ENCODE measurements at places on chromosomes 3 and 15.

GRCh38 chr3:167776066-167776685 is 40.7 kb downstream of the SERPINI1 start:
- no peak for DNase-seq

DNA sequence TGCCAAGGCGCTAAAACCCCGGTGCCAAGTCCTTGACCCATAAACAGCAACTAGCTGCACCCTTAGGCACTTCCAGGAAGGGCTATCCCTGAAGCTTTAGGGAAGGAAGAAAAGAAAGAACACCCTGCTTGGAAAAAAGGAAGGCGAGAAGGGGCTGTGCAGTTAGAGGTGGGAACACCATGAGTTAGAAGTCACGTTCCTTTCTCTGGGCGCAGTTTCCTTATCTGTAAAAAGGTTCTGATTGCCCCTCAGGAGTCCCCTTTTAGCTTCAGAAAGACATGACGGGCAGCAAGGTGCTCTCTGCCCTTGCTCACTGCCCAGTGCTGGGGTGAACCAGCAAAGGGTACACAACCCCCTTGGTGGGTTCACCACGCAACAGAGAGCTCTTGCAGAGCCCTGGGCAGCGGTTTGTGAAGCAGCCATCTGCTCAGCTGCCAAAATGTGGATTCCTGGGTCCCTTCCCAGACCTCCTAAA is 798 bp downstream of the GCHFR start:
- no peak for DNase-seq

DNA sequence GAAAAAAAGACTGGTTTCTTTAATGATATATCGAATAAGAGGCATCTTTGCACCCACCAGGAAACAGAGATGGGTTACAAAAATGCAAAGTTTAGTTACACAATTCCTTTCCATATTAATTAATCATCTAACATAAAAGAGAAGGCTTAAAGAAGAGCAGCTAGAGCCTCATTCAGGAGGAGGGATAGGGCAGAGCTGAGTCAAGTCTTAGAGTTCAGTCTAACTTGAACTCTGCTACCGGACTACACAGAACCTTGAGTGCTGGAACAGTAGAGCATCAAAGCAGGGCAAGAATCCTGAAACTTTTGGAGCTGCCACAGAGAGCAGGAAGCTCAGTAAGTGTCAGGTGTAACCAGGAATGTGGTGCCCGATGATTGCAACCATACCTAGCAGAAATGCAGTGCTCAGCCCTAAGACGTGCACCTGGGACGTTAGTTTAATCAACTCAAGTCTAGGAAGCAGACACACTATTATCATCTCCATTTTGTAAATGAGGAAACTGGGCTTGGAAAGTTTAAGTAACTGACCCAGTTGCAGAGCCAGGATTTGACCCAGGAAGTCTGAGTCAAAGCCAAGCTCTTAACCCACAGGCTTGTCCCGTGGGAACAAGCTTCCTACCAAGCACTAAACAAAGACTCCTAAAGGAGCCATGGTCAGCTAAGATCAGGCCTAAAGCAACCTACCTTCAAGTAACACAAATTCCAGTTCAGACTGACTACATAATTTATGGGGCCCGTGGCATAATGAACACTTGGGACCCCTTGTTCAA is 187.4 kb downstream of the FOXP1 start:
- peak; percentile 77 for DNase-seq

- DNase-seq = peak; percentile 78
These were observed 129.9 kb downstream of the RORA start for GRCh38 chr15:61099020-61099810.

GRCh38 chr3:66629150-66629981 is 128.5 kb upstream of the LRIG1 start:
- no peak for DNase-seq

DNA sequence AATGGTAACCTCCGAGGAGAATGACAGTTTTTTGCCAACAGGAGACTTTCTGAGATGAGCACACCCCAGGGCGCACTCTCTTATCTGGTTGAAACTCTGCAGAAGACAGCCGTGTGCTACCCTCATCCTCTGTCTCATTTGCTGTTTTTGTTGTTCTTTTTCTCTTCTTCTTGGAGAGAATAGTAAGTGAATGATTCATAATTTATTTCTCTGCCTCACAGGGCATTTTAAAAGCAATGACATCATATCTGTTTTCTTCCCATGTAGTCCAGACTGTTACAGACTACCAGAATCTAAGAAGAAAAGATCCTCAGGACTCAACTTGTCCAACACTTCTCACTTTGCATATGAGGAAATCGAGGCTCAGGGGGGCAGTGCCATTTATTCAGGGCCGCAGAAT is 771.1 kb upstream of the GRM7 start:
- no peak for DNase-seq

- no peak for DNase-seq
These were observed 483.6 kb downstream of the GBE1 start for GRCh38 chr3:81277853-81278252.

DNA sequence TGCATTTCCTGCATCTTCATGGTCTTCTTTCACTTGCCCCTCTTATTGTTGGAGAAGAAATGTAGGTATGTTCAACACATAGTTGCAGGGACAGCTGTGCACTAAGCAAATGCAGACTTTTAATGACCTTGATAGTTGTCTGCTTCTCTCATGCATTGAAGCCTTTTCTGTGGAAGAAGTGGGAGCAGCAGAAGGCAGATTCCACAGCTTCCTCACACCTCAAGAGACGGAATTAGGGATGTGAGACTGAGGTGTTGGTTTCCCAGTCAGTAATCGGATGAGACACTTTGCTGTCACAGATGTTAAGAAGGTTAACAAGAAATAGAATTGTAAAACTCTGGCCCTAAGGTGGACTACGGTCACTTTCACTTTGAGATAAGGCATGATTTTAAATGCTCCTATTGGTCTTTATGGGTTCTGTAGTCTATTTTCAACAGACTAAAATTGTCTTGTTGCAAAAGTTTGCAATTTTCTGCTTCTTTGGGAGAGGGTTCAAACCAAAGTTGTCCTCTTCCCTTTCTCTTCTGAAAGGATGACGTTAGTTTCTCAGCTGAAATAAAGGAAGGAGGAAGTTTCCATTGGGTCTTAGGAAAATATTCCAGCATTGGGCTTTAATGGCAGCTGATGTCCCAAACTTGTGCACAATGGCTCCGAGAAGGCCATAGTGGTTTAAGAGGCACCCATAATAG is 117.4 kb downstream of the LPP start:
- no peak for DNase-seq

DNA sequence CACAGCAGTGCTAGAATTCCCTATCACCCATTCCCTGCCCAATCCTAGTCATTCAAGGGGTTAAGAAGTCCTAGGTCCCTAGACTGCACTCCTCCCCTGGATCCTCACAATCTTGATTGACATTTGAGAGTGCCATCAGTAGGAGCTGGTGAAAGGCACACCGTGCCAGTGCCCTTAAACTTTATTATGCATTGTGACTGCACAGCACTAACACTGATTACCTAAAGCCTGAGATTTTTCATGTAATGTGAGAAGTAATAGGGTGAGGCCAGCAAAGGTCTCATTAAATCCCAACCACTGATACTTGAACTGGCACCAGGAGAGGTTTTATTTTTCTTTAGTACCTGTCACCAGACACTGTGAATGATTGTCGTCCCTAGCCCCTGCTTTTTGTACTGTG is 16.3 kb downstream of the GXYLT2 start:
- no peak for DNase-seq

- DNase-seq = no peak
These were observed 72.7 kb upstream of the CHRNA7 start for GRCh38 chr15:31957581-31957980.

DNA sequence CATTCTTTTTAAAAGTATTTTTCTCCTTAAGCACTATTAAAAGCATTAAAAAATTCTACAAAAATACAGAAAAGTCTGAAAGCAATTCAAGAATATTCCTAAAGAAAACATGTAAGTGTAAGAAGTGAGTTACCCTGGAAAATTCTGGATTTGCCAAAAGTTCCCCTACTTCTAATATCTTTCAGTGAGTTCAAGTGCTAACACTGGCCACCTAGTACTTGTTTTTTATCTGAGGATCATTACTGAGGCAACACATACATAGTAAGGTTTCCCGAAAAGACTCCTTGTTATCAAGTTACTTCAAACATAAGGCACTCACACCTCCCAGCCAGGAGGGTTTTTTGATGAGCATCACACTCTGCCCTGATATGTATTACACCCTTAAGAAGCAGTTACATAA is 158.4 kb downstream of the TIGIT start:
- DNase-seq = no peak

DNA sequence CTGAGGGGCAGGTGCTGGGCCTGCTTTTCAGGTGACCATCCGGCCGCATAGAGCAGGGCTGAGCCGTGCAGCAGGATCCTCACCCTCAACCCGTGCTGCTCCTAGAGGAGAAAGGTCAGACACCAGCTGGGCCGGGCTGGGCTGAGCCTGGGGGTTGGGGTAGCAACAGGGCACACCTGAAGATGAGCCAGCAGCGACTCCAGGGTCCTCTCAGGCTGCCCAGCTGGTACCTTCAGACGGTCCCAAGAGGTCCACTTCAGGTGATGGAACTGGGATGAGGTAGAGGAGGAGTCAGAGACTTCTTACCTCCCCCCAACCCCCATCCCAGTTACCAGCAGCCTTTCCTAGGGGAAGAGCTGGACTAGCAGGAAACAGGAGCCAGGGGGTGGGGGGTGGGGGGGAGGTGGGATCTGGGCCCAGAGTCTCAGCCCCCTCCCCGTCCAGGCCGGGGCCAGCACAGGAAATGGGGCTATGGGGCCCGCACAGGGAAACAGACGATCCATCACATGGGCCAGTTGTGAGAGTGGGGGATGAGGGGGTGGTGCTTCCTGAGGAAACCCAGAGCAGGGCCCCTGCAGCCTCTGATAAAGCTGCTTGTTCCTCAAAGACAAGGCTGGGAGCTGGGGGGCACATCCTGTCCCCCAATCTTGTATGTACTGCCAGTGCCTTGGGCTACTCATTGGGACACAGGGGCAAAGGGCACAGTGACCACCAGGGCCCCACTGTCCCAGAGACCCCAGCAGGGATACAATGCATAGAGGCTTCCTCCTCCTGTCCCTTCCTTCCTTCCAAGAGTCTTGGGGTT is 3.0 kb downstream of the INKA1 start:
- no peak for DNase-seq

DNA sequence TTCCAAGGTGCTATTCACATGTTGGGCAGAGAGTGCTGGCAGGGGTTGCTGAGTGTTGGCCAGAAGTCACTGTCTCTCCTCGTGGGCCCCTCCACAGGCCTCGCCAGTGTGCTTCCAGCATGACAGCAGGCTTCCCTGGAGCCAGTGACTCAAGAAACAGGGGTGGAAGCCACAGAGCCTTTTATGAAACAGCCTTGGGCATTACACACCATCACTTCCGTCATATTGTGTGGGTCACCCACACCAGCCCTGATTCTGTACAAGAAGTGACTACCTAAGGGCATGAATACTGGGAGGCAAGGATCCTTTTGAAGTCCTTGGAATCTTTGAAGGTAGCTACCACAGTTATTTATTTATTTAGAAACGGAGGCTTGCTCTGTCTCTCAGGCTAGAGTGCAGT is 177.6 kb upstream of the UBE3A start:
- DNase-seq = no peak

DNA sequence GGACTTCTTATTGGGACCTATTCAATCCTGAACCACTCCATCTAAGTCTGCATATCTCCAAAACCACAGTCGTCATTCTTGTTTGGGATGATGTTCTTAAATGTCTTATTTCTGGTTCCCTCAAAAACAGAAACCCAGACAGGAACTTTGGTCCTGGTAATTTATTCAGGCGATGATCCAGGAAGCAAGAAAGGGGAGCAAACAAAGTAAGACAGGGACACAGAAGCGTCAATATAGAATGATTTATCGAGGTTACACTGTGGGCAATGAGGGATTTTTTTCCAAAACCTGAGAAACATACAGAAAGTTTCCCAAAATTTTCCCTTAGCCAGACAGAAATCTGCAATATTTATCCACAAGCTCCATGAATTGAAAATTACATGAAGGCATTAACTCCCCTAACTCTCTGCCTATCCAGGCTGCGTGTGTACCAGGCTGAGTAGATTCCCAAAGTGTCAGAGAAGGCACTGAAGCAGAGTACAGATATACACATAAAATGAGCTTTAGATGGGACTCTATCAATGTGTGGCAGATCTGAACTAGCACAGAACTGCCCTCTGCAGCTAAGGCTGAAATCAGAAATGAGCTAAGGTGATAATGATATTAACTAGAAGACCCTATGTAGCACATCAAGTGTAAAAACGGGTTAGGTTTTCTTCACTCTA is 43.2 kb downstream of the TP63 start:
- DNase-seq = no peak

DNA sequence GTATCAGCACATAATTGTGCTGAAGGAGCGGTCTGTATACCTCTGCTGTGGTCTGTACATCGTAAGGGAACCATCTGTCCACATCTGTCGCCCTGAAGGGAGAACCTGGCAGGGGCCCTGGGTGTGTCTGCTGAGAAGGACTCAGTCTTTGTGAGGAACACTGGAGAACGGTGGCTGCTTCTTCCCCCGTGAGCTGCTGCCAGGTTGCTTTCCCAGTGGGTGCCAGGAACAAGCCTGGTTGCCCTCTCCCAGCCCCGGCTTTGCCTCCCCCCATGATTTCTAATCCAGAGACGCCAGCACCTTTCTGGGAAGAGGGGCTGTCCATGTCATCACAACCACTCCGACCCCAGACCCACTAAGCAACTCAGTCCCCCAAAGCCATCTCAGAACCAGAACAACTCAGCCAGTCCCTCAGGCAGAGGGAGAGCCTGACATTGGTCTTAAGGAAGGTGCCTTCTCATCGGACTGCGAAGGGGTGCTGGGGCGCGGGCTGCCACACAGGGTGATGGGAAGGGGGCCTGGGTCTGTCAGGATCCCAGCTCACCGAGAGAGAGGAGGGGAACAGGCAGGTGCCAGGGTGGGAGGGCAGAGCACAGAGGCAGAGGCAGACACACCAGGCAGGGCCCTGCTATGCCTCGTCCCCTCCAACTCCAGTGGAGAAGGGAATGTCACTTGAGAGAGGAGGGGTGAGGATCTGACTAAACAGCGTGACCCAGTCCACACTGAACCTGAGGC is 8.5 kb downstream of the TNK2 start:
- no peak for DNase-seq

DNA sequence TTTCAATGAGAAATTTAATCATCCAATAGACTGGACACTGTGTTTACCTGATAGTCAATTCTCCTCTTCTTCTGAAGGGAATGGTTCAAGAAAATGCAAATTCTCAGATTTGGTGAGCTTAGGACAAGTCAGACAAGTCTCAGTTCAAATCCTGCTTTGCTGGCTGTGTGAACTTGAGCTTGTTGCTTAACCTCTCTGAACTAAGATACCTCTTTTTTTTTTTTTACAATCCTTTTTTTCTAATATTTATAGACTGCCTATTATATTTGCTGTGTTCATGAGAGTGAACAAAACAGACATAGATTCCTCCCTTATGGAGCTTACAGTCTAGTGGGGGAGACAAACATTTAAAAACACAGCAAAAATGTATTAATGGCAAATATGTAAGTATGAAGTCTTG is 8.2 kb upstream of the SLC28A1 start:
- DNase-seq = no peak

DNA sequence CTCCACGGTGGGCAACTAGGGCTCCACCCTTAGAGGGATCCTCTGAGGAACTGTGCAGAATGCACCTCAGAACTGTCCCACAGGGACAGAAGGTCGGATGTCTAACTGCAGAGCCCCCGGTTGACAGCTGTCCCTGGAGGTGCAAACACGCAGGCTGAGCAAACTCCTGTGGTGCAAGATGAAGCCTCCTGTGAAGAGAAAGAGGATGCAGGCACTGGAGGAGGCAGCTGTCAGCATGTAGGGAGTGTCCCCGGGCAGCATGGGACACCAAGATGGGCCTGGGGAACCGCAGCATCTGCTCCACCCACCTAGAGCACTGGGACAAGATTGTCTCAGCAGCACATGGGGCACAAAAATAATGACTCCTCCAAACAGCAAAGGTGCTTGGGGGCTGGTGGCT is 258.9 kb downstream of the ABHD5 start:
- DNase-seq = no peak
